ENCODE measurements at places on chromosomes 11 and 22.

- no peak for DNase-seq
- H3K4me3 ChIP-seq = peak overlapping the region; percentile 91
- peaks cover 7% of the 10 kb centered on the region for H3K4me1 ChIP-seq
- H3K27me3 ChIP-seq = no peaks in the 10 kb centered on the region
- no peak overlapping the region for H3K27ac ChIP-seq
These were observed 909 bp upstream of the BRD1 start for GRCh38 chr22:49828599-49828965.

DNA sequence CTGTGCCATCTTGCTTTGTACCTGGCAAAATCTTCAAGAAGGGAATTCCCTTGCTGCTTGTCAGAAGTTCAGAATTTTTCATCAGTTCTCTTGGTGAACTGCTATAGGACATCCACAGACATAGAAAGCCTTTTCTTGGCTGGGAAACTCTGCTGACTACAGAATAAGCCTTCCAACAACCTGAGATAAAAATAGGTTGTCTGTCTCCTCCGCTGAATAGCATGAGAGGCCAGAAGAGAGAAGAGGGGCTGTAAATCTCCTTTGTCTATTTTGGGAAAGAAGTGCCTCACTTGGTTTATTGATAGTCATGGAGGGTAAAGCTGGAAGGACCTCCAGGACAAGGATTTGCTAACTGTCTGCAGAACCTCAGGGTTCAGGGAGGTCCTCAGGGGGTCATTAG, 48.2 kb downstream of the C11orf91 start:
- peaks cover 7% of the 10 kb centered on the region for H3K4me1 ChIP-seq
- no peaks in the 10 kb centered on the region for H3K27me3 ChIP-seq
- no peak overlapping the region for H3K4me3 ChIP-seq
- DNase-seq = no peak

GRCh38 chr11:45180848-45181192, 34.4 kb downstream of the PRDM11 start:
- H3K4me1 ChIP-seq = no peaks in the 10 kb centered on the region
- H3K27me3 ChIP-seq = no peaks in the 10 kb centered on the region
- DNase-seq = peak; percentile 64

- no peak overlapping the region for H3K4me3 ChIP-seq
- H3K27ac ChIP-seq = no peak overlapping the region
- H3K36me3 ChIP-seq = no peaks in the 10 kb centered on the region
- no peaks in the 10 kb centered on the region for H3K27me3 ChIP-seq
- H3K4me1 ChIP-seq = peaks cover 9% of the 10 kb centered on the region
These were observed 83.7 kb downstream of the EXT2 start for GRCh38 chr11:44179173-44179572.

GRCh38 chr11:85589373-85589772, 37.8 kb downstream of the DLG2 start:
- no peak overlapping the region for H3K4me3 ChIP-seq
- H3K27me3 ChIP-seq = no peaks in the 10 kb centered on the region
- no peak for DNase-seq
- H3K36me3 ChIP-seq = no peaks in the 10 kb centered on the region

GRCh38 chr11:94175535-94175934, 46.9 kb downstream of the PANX1 start:
- H3K27ac ChIP-seq = no peak overlapping the region
- H3K4me1 ChIP-seq = peaks cover 5% of the 10 kb centered on the region
- H3K4me3 ChIP-seq = no peak overlapping the region

- H3K4me3 ChIP-seq = no peak overlapping the region
- H3K4me1 ChIP-seq = no peaks in the 10 kb centered on the region
- H3K27me3 ChIP-seq = no peaks in the 10 kb centered on the region
- no peaks in the 10 kb centered on the region for H3K36me3 ChIP-seq
- DNase-seq = no peak
These were observed 34.7 kb upstream of the NRIP3 start for GRCh38 chr11:9038541-9038940.

GRCh38 chr11:61340979-61341378, 8.0 kb downstream of the TKFC start:
- DNase-seq = no peak
- no peak overlapping the region for H3K27ac ChIP-seq
- H3K36me3 ChIP-seq = no peaks in the 10 kb centered on the region
- H3K4me1 ChIP-seq = peaks cover 1% of the 10 kb centered on the region
- H3K27me3 ChIP-seq = no peaks in the 10 kb centered on the region
- no peak overlapping the region for H3K4me3 ChIP-seq

- H3K36me3 ChIP-seq = no peaks in the 10 kb centered on the region
- H3K27ac ChIP-seq = no peak overlapping the region
- H3K4me3 ChIP-seq = no peak overlapping the region
- DNase-seq = no peak
- H3K4me1 ChIP-seq = no peaks in the 10 kb centered on the region
These were observed 104.5 kb downstream of the PDE3B start for GRCh38 chr11:14748090-14748489.

GRCh38 chr22:25902402-25902801, 160.4 kb downstream of the MYO18B start:
- H3K4me3 ChIP-seq = no peak overlapping the region
- H3K27me3 ChIP-seq = no peaks in the 10 kb centered on the region
- no peak for DNase-seq
- H3K4me1 ChIP-seq = no peaks in the 10 kb centered on the region
- no peak overlapping the region for H3K27ac ChIP-seq

Measured in tibial artery (tissue), 4 donors.